Globus pallidus (tissue), 1 donor: ENCODE measurements at places on chromosomes 16 and 17.

GRCh38 chr17:45828582-45829133, 16.0 kb upstream of the SPPL2C start:
- DNase-seq, result no peak

GRCh38 chr16:31080035-31080629, 5.9 kb downstream of the ZNF646 start:
- no peak for DNase-seq

DNA sequence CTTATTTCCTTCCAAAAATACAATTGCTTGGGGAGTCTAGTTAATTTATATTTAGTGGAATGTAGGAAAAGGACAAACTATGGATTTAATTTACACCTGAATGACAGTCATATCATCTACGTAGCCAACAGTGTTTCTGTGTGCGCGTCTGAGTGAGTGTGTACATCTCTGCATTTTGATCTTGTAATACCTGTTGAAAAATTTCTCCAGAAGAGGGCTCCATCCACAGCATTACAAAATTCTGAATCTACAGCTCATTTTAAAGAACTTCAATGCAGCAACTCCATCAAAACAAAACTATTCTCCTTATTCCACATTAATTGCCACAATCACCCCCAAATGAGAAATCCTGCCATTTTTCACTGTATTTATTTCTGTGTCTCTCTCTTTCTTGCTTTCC, 3.9 kb downstream of the CDH13 start:
- DNase-seq, result no peak

DNA sequence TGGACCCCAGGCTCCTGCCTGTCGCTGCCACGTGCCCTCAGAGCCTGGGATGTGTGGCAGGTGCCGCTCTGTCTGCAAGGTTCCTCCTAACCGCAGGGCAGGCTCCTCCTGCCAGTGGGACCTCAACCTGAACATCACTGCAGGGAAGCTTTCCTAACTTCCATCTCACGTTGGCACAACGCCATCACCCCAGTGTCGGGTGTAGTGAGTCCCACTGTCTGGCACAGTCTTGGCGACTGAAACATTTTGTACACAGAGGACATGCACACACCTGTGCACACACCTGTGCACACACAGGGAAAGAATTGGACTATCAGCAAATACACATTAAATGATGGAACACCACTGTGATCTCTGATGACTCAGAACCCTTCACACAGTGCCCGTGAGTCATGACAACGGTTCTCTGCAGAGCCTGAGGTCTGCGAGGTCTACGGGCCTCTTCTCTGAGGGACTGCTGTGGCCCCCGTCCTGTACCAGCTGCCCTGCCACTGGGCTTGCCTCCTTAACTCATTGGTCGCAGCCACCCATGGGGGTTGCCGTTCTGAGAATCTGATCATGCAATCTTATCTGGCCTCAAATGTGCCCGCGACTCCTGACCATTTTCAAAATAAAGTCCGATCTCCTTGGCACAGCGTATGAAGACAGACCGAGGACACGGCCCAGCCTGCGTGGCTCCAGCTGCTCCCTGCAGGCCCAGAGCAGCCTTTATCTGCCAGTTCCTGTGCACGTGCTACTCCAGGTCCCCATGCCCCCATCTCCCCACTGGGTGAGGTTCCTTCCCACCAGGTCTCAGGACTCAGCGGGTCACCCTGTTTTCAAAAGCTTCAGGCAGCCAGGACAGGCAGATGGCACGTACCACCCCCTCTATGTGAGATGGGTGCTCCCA, 7.6 kb downstream of the CCDC57 start:
- no peak for DNase-seq

GRCh38 chr17:57125866-57126265, 40.8 kb downstream of the AKAP1 start:
- DNase-seq, result no peak

DNA sequence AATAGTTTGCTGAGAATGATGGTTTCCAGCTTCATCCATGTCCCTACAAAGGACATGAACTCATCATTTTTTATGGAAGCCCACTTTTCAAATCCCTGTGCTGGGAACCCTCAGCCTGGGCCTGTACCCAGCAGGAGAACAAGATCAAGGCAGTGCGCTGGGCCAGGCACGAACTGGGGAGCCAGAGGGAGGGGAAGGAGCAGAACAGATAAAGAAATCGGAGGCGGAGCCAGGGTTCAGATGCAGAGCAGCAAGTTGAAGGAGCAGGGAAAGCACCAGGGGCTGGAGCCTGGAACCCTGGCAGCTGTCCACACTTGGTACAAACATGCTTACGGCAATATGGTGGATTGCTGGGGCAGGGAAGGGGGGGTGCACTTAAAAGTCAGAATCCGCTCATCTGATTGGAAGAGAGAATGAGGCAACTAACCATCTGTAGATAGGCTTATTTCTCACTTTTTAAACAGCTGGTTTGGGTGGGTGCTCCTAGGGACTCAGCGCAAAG, 107.5 kb downstream of the NOG start:
- DNase-seq, result no peak

- DNase-seq, result no peak
These were observed 66.7 kb downstream of the CCDC182 start for GRCh38 chr17:57678393-57678792.
